Suprapubic skin (tissue), 4 donors: ENCODE measurements at places on chromosomes 1 and 21.

- DNase-seq = no peak
Measured at GRCh38 chr1:233025157-233025556, 74.7 kb downstream of the NTPCR start.

- no peak for DNase-seq
Measured at GRCh38 chr1:203166192-203166940, 9.3 kb downstream of the MYBPH start.

GRCh38 chr1:39196244-39197215 is 8.0 kb upstream of the MACF1 start:
- DNase-seq = no peak

- peak; percentile 80 for DNase-seq
Measured at GRCh38 chr1:228141226-228142044, 1.4 kb downstream of the GUK1 start.

DNA sequence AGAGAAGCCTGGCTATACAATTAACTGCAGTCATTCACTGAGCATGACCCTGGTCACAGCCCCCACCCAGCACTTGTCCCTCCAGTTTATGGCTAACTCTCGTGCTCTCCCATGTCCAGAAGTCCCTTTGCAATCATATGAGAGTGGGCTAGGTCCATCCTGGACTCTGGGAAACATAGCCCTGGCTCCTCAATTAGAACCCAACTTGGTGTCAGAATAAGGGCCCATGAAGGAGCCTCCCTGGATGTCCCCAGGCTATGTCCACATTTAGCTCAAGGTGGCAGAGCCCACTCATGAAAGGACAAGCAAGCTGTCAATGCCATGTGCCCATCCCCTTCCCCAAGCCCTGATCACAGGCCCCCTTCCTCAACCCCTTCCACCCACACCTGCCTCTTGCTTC is 27.4 kb upstream of the HPDL start:
- no peak for DNase-seq

GRCh38 chr1:240500647-240501046 is 111.3 kb downstream of the GREM2 start:
- DNase-seq = no peak

DNA sequence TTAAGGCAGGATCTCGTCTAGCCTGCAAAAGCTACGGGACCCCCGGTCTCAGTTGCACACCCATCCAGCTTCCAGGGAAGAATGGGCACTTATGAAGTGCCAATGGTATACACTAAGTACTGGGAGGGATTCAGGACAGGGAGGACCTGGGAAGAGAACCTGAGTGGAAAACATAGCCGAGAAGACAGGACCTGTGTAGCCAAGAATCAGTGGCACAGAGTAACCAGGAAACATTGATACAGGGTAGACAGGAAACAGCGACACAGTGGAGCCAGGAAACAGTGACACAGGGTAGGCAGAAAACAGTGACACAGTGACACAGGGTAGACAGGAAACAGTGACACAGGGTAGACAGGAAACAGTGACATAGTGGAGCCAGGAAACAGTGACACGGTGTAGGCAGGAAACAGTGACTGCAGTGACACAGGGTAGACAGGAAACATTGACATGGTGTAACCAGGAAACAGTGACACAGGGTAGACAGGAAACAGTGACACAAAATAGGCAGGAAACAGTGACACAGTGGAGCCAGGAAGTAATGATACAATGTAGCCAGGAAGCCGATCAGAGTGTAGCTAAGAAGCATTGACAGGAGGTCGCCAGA is 138.0 kb upstream of the ARHGEF16 start:
- DNase-seq = no peak

- DNase-seq = no peak
Measured at GRCh38 chr1:161044908-161045735, 655 bp downstream of the USF1 start.

- no peak for DNase-seq
Measured at GRCh38 chr1:151733126-151733525, 11.8 kb downstream of the RIIAD1 start.

- no peak for DNase-seq
Measured at GRCh38 chr1:25780318-25781129, 19.5 kb upstream of the SELENON start.

GRCh38 chr1:164891615-164892014 is 332.6 kb downstream of the PBX1 start:
- DNase-seq = no peak

DNA sequence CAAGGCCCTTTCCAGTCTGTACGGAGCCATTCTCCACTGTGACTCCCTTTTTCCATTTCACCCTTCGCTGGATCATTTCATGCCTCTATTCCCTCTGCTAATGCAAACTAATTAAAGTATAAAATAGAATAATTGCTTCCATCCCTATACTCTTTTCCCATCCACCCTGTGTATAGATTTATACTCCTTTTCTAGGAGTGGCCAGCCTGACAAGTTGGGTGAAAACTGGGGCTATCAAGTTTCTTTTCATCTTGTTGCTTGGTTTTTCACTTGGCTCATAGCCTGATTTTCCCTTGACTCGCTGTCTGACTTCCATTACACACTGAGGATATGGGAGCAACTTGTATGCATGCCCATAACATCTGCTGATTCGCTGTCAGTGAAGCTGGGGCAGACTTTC is 107.0 kb downstream of the PLXNA2 start:
- DNase-seq = no peak

DNA sequence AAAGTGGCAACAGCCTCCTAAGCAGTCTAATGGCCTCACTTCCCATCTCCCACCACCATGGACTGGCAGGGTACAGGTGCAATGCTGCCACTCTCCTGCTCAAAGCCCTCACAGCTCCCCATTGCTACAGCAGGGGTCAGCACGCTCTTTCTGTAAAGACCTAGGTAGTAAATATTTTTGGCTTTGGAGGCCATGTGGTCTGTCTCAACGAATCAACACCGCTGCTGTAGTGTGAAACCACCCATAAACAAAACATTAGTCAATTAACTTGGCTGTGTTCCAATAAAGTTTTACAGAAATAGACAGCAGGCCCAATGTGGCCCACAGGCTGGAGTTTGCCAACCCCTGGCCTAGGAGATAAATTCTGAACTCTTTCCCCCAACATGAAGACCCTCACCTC is 44.6 kb upstream of the TMEM125 start:
- no peak for DNase-seq

- no peak for DNase-seq
Measured at GRCh38 chr1:147567594-147568381, 26.5 kb downstream of the BCL9 start.

- no peak for DNase-seq
Measured at GRCh38 chr1:158998037-158998780, 11.5 kb upstream of the IFI16 start.

DNA sequence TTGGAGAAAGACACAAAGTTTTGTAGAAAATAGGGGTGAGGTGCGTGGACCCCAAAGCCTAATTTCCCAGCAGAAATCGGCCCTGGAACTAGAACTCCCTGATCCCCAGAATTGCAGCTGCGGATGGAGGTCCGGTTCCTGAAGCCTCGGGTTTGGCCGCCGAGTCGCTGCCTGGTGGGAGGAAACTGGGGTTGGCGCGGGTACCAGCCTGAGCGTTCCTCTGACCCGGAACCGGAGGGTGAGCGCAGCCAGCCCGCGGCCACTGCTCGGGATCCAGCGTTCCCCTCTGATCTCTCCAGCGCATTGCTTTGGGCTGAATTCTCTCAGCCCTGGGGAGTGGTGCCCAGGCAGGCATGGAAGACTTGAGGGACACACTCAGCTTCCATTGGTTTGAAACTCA is 1.6 kb downstream of the ST6GALNAC5 start:
- DNase-seq = no peak

DNA sequence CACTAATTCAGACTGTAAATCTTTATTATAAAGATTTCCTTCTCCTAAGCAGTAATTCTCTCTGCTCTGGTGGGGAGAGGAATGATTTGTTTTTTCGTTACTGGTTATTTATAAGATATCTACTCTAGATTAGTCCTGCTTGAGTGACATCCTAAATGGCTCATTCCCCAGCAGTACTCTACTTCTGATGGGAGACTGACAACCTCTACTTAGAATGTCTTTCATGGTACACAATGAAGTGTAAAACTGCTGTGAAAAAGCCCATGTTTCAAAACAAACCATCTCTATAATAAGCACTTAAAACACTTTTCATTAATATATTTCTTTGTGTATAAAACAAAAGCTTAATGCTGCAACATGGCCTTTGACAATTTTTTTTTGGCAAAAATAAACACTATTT is 33.9 kb upstream of the ESRRG start:
- DNase-seq = no peak

GRCh38 chr1:181413836-181414235 is 69.5 kb upstream of the CACNA1E start:
- DNase-seq = no peak

GRCh38 chr1:48200166-48200900 is 22.2 kb upstream of the SLC5A9 start:
- DNase-seq = no peak

DNA sequence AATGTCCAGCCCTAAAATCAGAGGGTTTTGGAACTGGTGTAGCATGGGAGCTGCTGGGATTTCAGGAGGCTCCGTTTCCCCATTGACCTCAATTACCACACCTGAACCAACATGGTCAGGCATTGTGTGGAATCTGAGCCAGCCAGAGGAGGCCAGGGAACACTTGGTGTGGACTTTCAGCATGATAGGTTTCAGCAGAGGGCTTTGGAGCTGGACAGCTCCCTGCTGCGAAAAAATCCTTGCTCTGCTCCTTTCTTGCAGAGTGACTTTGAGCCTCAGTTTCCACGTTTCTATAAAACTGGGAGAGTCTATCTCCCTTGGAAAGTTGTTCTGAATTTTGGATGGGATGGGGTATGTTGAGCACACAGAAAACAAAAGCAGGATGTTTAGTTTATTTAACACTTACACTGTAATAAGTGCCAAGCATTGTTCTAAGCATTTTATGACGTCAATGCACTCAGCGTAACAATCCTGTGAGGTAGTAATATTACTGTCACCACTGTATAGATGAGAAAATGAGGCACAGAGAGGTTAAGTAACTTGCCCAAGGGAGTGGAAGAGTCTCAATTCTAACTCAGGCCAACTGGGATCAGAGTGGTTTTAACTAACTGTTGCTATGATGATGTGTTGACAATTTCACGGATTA is 168.0 kb downstream of the GRIK3 start:
- DNase-seq = no peak

DNA sequence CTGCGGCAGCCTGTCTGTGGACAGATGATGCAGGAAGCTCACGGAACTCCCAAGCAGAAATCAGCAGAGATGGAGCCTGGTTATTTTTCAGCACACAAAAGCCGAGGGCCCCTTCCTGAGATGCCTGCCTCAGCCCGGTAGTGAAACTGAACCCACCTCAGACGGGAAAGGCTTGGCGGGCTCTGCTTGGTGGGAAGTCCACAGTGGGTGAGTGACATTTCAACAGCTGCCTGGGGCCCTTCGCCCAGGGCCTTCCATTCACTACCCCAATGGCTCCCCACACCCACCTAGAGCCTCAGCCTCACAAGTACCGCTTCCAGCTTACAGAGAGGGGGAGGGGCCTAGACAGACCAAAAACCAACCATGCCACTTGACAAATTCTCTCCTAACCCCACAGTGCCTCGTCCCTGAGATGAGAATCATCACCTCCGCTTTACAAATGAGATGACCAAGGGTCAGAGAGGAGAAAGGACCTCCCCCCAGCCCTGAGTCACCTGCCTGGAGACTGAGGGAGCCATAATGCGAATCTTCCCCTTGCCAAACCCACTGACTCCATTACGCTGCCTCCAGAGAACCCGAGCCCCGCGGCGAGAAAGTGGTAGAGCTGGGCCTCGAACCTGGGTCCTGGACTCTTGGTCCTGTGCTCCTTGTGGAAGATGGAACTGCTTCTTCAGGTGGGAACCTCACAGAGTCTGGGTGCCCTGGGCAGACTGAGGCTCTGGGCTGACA is 3.4 kb upstream of the ECE1 start:
- DNase-seq = no peak

GRCh38 chr1:215113776-215114153 is 31.2 kb downstream of the KCNK2 start:
- no peak for DNase-seq

DNA sequence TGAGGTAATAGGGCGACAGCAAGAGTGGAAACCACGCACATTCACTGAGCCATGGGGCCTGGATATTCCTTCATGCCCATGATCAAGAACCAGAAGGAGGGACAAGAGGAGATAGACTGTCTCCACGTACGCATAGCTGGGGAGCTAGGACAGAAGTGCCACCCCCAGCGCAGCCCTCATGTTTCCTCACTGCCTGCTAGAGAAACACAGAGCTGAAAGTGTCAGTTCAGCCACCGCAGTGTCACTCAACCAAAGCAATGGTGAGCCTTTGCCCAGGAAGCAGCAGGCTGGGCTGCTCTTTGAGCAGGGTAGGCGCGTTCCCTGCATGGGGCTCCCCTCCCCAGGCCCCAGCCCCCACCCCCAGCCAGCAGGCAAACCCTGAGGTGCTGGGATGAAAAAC is 68.5 kb downstream of the STUM start:
- peak; percentile 71 for DNase-seq

- no peak for DNase-seq
Measured at GRCh38 chr21:36111238-36111637, 23.6 kb upstream of the CBR3 start.

- no peak for DNase-seq
Measured at GRCh38 chr1:197559244-197559643, 216.0 kb downstream of the DENND1B start.

DNA sequence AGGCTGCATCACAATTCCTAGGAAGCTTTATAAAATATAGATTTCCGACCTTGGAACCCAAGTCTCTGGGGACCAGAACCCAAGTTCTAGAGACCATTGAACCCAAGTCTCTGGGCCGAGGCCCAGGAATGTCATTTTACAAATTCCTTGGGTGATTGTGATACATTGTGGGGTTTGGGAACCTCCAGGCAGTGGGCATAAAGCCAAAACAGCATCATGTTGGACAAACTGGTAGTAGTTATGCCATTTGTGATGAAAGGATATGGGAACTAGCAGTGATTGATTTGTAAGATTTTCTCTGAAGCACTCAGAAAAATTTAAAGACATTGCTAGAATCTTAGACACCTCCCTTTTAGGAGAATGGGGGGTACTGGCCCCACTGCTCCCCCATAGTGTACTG is 160.2 kb downstream of the HIVEP3 start:
- no peak for DNase-seq

GRCh38 chr1:36349241-36349671 is 25.8 kb upstream of the EVA1B start:
- no peak for DNase-seq

GRCh38 chr1:196510451-196510850 is 97.8 kb downstream of the KCNT2 start:
- no peak for DNase-seq

- no peak for DNase-seq
Measured at GRCh38 chr1:205168291-205168690, 43.2 kb downstream of the DSTYK start.
